ENCODE measurements at places on chromosomes 1 and 21.

DNA sequence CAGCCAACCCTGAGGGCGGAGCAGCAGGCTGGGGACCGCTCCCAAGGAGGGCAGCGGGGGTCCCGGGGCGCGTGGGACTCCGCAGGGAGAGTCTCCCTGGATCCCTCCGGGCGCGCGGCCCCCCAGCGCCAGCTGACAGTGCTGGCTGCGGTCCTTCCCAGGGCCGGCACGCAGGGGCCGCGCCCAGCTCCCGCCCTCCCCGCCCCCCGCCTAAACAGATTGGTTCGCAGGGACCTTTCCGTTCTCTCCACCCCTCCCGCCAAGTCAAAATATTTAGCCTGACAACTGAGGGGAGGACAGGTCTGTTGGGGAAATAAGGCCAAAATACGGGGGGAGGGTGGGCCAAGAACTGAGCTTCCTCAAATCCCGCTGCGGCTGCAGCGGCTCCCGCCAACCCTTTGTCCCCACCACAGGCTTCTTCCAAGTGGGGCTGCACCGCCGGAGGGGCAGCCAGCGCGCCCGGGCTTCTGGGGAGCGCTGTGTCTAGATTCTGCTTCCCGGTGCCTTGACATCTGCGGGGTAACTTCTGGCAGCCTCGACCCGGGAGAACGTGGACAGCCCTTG lies at the start of gene INSRR:
TSS of gene INSRR (minus strand) at position 159 of the 564 bp plus-strand sequence. CDS start 496 bp downstream, outside the sequence.
- DNase-seq = no peak

- DNase-seq = no peak
Observed at GRCh38 chr1:98903726-98904125, 100.9 kb downstream of the PLPPR5 start.

DNA sequence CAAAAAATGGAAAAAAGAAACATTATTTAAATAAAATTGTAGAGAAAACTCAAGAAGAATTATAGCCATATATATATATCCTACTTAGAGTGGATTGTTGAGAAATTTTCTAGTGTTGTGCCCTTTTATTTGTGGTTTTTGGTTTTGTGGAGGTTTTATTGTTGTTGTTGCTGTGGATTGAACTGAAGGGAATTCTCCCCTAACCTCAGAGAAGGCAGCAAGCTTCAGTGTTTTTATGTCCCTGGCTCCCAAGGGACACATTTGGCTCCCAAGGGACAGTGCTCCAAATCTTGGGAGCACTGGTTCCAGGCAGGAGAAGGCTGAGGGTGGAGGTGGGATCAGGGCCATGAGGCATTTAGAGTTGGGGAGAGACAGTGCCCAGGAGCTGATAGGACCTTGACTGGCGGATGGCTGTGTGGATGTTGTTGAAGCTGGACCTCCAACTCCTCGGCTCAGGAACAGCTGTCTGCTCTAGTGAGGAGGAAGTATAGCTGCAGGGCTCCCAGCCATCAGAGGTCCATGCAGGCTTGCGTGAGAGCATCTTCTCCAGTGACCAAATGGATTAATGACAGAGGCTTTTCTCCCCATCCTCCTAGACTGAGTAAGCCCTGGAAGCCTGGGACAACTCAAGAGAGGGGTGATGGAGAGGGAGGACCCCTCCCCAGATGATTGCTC lies 100.5 kb downstream of the TEX35 start:
- DNase-seq = no peak

DNA sequence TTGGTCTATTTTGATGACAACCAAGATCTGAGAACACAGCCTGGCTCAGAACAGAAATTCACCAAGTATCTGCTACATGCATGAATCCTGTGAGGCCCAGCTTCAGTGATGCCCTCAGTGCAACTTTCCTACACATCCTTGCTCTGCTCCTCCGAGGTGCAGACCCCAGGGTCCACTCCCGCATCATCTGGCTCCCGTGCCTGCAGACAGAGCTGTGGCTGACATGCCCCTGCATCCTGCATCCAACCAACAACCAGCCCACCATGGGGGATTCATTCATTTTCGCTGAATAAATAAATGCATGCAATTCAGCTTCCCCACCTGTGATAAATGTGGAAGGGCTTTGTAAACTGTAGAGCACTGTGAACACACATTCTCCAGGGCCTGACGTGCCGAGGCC lies 112.3 kb downstream of the GLIS1 start:
- DNase-seq = no peak

DNA sequence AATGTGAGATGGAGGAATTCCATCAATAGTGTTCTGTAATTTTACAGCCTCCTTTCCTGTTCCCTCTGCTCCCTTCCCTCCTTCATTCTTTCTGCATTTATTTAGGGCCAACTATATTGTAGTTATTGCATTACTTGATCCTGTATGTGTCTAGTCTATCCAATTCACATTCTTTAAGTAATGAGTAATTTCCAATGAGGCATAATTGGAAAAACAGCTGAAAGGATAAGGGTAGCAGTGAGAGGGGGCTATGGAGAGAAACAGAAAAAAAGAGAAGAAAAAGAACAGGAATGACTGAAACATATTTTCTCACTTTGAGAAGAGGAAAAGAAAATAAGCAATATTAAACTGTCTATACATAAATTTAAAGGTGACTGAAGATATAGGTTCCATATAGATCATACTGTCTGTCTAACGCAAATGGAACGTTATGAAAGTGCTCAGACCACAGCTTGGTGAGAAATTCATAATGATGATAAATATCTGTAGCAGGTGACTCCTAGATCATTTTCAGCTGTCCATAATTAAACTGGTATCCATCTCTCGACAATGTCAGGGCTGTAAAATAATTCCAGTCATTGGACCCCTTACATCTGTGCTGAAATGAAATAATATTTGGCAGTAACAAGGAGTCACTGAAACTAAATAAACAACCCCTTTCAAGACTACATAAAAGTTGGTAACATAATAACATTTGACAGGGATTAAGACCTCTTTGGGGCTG lies 61.8 kb downstream of the SPAG17 start:
- DNase-seq = no peak
